NT2/D1 (cell line): ENCODE measurements at places on chromosomes 1 and 21.

GRCh38 chr1:216181590-216181989, 241.7 kb downstream of the USH2A start:
- no peak for DNase-seq

GRCh38 chr21:16279731-16280581, 550.2 kb downstream of the USP25 start:
- DNase-seq, result peak; percentile 90

DNA sequence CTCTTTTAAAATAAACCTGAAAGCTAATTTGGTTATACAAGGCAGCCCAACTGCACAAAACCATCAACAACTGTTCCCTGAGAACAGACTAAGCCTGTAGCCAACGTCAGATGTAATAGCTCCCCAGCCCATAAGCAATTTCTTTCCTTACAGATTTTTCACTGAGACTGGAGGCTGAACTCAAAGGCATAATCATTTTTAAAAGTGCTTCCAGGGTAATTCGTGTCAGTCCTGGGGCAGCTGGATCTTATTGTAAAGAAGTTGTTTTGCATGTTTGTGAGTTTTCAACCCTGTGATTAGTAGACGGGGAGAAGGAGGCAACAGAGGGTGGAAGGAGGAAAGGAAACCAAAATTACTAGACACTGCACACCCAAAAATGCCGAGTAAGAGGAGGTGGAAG, 3.2 kb downstream of the DPT start:
- no peak for DNase-seq

GRCh38 chr1:236760480-236760879, 34.6 kb upstream of the MTR start:
- DNase-seq, result no peak

DNA sequence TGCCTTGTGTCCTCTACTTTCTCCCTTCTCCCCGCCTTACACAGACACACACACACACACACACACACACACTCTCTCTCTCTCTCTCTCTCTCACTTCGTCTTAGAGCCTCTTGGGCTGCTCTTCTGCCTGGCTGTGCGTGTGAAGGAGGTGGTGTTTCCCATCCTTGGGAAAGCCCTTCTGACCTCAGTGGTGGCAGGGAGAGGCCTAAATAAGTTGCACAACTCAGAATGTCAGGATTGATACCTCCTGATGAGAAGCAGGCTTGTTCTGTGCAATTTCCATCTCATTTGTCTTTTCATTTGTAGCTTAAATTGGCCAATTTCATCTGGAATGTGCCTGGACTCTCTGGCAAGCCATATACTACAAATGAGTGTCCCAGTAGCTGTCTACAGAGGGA, 25.0 kb downstream of the LRRN2 start:
- no peak for DNase-seq

DNA sequence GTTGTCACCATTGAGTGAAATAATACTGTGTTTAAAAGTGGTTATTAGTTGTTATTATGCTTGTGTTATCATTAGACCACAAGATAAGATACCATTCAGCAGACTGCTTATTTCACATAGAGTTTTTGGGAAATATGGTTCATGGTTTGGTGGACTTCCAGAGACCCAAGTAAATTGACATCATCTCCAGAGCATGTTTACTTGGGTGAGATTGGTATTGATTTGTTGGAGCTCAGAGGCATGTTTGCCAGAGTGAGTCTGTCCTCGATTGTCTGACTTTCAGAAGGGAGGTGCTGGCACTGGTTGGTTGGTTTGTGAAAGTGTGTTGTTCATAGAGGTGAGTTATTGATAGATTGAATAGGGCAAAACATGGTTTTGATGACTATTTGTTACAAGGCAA, 291.4 kb downstream of the TGFB2 start:
- no peak for DNase-seq

DNA sequence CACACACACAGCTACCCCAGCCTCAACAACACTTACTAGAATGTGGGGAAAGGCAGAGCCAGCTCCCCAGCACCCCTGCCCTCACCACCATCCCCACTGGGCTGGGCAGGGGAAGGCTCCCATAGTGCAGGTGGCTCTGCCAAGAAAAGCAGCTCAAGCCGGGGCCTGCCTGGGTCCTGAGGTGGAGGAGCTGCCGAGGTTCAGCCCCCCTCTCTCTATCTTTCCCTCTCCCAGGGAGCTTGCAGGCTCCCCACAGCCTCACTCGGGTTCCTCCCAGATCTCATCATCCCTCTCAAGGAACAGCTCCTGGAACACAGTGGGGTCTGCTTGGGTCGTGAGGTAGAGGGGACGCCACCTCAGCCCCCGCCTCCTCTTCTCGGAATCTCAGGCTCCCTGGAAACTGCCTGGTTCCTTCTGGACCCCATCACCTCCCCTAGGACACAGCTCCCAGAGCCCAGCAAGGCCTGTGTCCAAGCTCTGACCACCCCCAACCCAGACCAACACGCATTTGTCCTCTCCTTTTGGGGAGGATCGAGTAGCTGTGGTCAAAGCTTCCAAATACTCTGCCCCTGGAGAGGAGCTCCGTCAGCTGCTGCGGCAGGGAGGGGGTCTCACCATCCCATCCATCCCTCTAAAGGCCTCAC, 704 bp downstream of the S100A16 start:
- DNase-seq, result no peak

- DNase-seq, result peak; percentile 66
Observed at GRCh38 chr1:54962612-54963395, 17.6 kb upstream of the TMEM61 start.

- no peak for DNase-seq
Observed at GRCh38 chr1:37605061-37605650, 9.4 kb upstream of the GNL2 start.

GRCh38 chr1:192158181-192158580, at the start of gene RGS18:
Gene RGS18, plus strand, starts transcription at chr1:192158462. Its CDS starts 176 bp downstream, at chr1:192158638.
- no peak for DNase-seq

GRCh38 chr1:117814856-117815797, 114.3 kb downstream of the GDAP2 start:
- no peak for DNase-seq
